ENCODE measurements at places on chromosomes 3 and 15.

DNA sequence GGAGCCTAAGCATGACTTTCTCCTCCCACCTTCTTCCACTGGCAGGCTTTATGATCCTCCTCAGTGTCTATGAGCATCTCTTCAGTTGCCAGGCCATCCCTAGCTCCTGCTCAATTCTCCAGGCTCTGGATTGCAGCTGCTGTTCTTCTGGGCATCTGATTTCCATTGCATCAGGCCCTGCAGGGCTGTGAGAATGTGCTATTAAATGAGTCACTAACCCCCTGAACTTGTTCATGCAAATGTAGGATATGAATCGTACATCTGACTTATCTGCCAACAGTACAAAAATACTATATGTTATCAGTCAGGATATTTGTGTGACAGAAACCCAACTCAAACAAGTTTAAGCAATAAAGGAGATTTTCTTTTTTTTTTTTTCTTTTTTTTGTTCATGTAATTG lies 11.9 kb downstream of the GPR176 start:
- no peak for DNase-seq

DNA sequence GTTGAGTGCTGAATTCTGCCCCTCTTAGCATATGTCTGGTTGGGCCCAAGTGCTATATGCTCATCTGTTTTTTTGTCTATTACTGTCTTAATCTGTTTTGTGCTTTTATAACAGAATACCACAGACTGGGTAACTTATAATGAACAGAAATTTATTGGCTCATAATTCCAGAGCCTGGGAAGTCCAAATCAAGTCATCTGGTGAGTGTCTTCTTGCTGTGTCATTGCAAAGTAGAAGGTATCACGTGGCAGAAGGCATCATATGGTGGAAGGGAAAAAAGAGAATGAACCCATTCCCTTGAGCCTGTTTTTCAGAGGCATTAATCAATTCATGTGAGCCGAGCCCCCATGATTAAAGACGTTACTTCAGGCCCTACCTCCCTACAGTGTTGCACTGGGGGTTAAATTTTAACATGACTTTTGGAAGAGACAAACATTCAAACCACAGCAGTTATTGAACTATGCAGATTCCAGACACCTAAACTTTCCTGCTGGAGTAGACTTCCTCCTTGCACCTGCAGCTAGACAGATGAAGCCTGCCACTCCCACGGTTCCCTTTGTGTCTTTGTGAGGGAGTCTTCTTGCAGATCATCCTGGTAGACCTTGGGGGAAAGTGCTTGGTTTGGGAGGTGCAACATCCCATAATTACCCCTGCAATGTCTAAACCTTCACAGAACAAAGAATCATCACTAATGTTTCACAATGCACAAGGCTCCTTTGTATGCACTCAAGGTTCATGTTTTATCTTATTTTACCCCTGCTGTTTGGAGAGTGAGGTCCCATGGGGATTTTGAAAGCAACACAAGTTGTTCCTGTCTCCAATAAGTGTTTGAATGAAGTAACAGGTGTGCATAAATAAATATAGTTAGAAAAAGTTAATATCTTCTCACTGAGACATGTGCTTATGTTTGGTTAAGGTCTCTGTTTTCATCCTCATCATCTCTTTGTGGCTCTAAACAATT lies 64.7 kb upstream of the XCR1 start:
- DNase-seq = no peak

GRCh38 chr15:65410036-65410435 lies 12.7 kb downstream of the IGDCC4 start:
- DNase-seq = no peak

DNA sequence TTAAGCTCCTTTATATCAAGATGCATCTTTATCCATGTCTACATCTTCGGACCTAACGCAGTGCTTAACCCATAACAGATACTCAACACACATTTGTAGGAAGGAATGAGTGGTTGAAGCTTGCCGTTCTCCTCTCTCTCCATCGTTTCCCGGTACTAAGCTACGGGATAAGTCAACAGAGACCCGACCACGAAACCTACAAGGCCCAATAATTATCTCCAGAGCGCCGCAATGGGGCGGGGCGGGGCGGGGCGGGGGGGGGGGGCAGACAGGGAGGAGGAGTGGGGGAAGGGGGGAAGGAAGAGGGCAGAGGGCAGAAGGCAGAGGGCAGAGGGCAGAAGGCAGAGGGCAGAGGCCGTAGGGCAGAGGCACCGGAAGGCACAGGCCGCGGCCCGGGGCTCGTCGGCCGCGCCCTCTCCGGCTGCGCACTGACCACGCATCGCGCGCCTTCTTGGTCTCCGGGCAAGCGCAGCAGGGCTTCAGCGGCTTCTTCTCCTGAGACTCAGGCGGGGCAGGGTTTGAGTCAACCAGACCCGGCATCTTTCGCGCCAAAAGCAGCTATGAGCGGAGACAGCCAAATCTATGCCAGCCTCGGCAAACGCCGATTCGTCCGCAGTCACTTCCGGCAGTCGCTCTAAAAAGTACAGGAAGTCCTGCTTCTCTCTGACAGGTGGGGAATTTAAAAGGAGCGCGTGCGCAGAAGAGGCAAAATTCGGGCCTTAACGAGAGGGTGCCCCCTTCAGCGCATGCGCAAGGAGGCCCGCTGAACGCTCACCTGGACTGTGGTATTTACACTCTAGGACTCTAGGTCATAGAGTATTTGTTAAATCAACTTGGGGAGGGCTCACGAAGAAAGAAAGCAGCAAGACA lies at the start of gene COX17:
Gene COX17, minus strand, starts transcription at position 636 of the 870 bp plus-strand sequence. Its CDS starts 96 bp downstream, at position 540.
- peak; percentile 98 for DNase-seq

GRCh38 chr15:39239562-39239961 lies 341.3 kb upstream of the THBS1 start:
- no peak for DNase-seq

GRCh38 chr15:68154923-68155559 lies 50.1 kb downstream of the CALML4 start:
- DNase-seq = peak; percentile 19

- no peak for DNase-seq
Observed at GRCh38 chr3:95387242-95388021, 1324.6 kb downstream of the NSUN3 start.

DNA sequence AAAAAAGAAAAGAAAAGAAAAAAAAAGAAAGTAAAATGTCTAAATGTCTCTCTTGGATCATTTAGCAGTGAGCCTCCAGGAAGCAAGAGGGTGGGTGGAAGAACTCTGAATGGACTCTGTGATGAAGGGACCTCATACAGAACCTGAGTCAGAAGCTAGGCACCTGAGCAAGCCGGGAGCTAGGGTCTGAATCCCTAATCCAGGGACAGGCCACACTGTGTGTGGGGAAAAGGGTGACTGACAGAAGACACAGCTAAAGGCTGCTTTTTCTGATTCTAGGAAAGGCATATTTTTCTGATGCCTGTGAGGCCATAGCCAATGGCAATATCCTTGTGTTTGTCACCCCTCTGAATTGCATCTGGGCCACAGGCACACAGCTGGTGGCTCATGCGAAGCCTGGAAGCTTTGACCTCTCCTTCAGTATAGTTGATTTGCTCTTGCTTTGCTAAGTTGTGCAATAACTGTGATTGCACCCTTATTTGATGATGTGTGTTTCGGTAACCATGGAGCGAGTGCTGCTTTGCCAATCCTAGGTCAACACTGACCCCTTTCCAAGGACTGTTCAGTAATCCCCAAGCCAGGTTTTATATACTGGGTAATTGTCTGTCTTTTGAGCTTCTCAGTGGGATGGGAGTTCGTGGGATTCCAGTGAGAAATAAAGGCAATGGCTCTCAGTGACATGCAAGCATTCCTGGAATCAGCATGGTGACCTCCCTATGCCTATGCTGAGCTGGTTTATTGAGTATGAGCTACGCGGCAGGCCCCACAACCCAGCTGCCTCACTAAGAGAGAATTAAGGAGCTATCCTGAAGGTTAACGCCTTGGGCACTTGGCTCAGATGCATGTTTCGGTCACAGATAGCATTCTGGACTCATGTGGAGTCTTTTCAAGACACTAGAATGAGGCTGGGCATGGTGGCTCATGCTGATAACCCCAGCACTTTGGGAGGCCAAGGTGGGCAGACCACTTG lies 49.0 kb upstream of the OSBPL11 start:
- DNase-seq = no peak

DNA sequence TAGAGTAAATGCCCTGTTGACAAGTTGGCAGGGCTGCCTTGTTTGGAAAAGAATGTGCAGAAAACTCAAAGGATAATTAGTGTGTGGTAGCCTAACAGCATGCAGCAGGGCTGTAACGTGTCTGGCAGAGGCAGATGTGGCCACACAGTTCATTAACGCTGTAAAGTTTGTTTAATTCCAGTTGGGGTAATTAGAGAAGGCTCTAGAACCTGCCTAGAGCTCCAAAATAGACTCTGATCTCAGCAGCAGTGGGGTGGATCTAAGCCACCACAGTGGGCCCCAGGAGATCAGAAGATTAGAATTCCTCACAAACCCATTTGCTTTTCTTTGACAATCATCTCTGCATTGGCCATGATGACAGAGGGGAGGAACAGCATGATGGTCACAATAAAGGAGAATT lies 65.1 kb upstream of the LEKR1 start:
- DNase-seq = no peak

GRCh38 chr3:41447701-41448100 lies 248.4 kb downstream of the CTNNB1 start:
- DNase-seq = no peak

DNA sequence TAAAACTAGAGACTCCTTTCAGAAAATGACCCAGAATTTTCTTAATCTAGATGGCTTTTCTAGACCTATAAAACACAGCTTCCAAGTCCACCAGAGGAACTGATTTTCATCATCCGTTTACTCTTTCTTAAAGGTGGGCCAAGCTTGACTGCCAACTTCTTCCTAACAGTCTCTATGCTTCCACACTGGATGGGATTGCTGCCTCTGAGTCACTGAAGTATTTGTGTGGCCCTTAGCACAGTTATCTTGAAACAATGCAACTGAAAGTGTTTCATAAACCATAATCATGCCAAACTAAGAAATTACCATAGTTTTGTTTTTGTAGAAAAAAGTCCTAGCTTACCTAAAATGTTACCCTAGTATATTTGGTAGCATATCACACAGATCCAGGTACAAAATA lies 985.7 kb downstream of the TUSC7 start:
- DNase-seq = no peak

- DNase-seq = no peak
Observed at GRCh38 chr3:105255350-105255749, 111.4 kb upstream of the ALCAM start.

DNA sequence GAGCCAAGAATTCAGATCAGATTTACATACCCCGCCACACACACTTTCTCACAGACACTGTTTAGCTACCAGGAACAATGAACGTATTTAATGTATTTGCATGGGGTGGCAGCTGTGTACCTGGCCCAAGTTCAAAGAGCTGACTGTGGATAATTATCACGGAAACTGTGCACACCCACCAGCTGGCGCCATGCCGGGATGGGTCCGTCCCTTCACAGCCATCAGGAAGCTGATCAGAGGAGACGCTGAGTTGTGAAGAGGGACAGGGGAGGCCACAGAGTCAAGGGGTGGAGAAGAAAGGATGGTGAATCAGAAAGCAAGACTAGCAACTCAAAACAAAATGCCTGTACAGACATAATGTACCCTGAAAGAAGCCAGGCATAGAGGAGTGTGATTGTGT lies 13.1 kb upstream of the PLA2G4D start:
- DNase-seq = no peak

DNA sequence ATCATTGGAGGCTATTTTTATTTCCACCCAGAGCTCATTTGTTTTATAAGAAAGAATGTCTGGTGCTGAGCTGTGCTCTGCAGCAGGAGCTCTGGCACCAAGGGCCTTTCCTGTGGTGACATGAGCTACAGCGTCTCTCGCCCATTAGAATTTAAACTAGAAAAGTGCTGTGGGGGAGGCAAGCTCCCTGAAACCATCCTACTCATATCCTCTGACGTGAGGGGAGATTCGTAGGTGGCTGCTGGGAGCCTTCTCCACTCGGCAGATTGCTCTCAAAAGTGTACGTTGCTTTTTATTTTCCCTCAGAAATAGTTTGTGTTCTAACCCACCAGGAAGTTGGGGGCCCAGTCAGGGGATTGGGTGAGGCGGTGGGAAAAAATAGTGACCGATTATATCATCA lies 76.3 kb upstream of the ARHGEF3 start:
- peak; percentile 37 for DNase-seq

GRCh38 chr3:128376516-128376915 lies 90.2 kb downstream of the DNAJB8 start:
- DNase-seq = no peak

- no peak for DNase-seq
Observed at GRCh38 chr3:16484216-16484615, 29.3 kb downstream of the RFTN1 start.

DNA sequence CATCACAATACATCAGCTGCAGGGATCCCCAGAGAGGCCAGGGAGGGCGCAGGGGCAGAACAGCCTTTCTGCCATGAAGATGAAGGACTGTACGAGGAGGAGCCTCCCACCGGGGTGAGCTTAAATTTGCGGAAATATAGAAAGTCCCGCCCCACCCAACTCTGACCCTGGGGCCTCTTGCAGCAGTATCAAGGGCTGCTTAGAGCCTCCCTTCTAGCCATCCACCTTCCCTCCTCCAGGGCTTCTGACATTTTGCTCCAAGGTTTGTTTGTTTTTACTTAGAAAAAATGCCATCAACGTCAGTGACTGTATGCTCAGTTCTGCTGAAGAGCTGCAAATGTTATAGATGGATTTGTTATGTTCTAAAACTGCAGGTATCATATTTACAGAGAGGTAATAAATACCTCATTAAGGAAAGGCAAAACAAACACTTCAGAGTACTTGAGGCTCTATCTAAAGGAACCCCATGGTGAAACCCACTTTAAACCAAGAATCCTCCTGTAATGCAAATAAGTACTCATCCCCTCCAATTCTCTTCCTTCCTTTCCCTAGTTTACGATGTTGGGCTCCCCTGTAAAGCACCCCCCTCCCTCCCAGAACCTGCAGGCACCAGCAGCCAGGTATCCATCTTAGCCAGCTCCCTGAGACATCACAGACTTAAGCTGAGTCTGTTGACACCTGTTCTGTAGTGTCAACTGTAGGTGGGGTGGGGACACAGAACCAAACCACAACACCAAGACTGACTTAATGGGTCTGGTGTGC lies 30.5 kb downstream of the RFTN1 start:
- DNase-seq = peak; percentile 21

DNA sequence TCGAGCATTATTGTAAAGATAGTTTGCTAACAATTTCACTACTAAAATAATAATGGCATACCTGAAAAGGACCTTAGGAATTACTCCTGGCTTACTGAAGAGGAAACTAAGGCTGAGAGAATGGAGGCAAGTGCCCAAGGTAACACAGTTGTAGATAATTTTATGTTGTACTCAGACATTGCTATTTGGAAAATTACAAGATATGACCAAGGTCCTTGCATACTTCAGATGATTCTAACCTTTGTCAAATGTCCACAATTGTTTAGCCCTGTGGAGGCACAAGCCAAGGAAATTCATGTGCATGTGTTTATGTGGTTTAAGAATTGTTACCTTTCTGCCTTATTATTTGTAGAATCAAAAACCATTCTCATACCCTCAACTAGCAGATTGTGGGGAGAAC lies 105.7 kb downstream of the TUSC7 start:
- DNase-seq = no peak

- no peak for DNase-seq
Observed at GRCh38 chr3:116390318-116390717, 55.0 kb downstream of the LSAMP start.

Data from central memory CD4-positive, alpha-beta T cell (primary cell).